ENCODE measurements at places on chromosomes 11 and 22.

GRCh38 chr11:2452321-2453012 lies 7.7 kb downstream of the KCNQ1 start:
- DNase-seq: no peak

GRCh38 chr11:76067099-76067498 lies 139.2 kb downstream of the WNT11 start:
- DNase-seq: no peak

- no peak for DNase-seq
Measured at GRCh38 chr11:27495710-27496300, 10.8 kb downstream of the LIN7C start.

GRCh38 chr22:44406341-44407170 lies 91.5 kb downstream of the RTL6 start:
- DNase-seq: no peak

DNA sequence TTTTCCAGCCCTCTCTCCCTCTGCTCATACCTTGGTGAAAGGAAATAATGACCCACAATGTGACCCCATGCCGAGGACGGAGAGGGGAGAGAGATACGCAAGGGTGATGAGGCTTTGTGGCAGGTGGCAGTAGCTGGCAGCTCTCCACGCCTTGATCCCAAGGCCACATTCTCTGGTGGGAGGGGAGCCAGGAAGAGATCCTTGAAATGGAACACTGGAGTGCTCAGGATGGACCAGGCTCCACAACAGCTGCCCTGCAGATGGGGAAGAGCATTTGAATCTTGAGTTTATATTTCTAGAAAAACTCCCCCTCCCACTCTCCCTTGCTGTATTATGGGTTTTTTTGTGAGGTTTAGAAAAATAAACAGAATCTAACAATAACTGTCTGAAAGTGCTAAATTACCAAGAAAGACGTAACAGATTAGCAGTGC lies 61.6 kb upstream of the CDON start:
- DNase-seq: no peak

GRCh38 chr11:118565051-118565450 lies 680 bp downstream of the IFT46 start:
- no peak for DNase-seq

GRCh38 chr11:32440312-32440908 lies 5.1 kb upstream of the WT1 start:
- DNase-seq: no peak

DNA sequence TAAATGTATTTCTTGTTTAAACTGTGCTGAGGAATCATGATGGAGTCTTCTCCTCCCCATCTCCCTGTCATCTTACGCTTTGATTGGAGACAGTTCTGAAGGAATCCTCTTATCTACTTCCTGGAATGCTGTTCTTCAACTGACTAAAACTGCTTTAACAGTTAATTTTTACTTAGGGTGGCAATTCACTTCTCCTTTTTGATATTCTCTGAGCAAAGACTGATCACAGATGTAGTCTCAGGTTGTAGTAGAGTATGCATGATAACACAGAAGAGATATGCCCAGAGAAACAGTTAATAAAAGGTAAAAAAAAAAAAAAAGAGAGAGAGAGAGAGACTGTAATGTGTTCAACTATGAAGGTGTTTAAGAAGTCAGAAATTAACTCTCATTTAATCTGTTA lies 1.4 kb upstream of the CASP5 start:
- no peak for DNase-seq

DNA sequence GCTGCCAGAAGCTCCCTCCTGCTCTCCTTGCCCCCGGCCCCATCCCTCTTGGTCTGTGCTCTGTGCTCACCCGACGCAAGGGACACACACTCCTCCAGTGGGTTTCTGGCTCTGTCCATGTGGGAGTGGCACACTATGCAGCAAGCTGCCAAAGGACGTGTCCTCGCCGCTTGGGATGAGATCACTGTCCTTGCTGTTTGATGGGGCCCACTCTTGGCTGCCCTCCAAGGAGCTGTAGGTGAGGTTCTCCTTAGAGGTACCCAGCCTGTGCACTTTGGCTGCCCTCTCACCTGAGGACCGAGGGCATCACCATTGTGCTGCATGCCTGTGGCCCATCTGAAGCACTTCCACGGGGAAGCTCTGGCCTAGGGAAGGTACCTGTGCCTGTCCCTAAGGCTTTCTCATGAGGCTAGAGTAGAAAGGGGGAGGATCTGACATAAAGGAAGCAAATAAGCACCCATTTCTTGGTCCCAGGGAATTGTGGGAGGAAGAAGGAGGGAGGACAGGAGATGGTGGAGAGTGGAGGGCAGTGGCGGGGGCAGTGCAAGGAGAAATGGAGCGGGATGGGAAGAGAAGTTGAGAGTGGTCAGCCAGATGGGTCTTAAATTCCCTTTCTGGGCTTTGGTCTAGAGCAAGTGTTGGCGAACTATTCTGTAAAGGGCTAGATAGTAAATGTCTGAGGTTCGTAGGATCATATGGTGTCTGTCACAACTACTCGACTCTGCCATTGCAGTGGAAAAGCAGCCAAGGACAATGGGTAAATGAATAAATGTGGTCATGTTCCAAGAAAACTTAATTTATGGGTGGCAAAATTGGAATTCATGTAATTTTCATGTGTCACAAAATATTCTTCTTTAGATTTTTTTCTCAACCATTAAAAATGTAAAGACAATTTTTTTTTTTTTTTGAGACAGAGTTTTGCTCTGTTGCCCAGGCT lies 47.0 kb upstream of the AMPD3 start:
- DNase-seq: no peak

DNA sequence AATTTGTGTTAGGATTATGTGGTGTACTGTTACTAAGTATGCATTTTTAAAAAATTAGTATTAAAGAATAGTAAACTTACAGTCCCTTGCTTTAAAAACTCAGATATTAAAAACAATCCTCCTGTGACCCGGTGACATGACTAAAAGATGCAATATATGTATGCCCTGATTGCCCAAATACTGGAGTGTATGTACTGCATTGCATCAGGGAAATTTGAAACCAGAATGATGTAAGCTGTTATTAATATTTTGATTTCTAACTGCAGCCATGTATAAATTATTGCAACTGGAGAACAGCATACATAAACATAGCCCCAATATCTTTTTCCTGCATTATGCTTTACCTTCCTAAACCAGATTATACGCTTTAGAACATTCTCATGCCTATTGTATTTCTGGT lies 3.7 kb upstream of the HSPA8 start:
- DNase-seq: no peak

DNA sequence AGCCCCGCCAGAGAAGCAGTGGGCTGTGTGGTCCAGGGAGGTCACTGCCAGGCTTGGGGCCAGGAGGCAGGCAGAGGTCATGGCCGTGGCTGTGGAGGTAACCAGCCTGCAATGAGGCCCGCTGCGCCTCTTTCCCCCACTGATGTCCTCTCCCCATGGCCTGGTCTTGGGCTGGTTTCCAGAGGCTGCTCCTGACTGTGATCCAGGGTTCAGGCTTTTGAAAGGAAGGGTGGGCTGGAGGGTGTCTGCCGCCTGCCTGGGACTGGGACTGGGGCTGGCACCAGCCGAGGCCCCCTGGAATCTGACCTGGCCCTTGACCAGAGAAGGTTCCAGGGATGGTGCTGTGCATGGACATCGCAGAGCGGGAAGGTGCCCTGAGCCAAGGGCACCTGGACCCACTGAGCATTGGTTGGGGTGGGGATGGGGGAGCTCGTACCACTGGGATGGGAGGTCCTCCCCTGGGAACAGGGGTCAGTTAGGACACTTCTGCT lies 59.6 kb upstream of the THY1 start:
- no peak for DNase-seq

DNA sequence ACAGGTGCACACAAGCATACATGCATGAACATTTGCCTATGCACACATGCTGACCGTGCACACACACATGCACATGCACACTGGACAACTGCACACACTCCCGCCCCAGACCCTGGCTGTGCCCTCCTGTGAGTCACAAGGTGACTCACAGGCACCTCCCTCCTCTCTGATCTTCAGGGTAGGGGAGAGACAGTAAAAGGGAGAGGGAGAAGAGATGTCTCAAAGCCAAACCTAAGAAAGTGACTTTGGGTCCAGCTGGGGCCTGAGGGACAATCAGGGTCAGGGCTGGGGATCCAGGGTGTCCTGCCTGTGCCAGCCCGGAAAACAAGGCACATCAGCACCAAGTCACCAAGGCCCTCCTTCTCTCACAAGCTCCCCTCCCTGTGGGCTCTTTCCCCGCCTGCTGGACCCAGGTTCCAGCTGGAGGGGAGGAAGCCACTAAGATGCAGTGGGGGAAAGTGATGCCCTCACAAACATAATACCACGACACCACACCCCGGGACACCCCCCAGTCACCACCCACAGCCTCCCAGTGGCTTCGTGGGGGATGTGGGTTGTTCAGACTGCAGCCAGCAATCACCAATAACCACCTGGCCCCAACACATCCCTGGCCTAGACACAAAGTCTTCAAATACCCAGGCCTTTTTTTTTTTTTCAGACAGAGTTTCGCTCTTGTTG lies 39.3 kb downstream of the PDGFB start:
- peak; percentile 17 for DNase-seq
